Fibroblast of mammary gland (primary cell): ENCODE measurements at places on chromosomes 16 and 17.

GRCh38 chr16:2960183-2961010 lies 3.7 kb upstream of the KREMEN2 start:
- DNase-seq, result no peak

DNA sequence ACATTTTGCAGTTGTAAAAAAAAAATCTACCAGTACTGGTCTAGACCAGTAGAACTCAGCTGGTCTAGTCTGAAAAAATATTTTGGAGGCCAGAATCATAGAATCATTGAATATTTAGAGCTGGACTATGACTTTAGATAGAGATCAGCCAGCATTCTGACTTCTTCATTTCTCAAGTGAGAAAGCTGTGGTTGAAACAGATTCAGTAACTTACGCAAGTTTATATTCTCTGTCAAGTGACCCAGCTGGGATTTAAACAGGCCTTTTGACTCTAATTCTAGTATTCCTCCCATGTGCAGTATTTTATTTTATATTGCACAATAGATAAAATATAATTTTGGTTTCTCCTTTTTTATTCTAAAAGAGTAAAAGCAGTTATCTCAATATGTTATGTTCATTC lies 4.9 kb downstream of the TNRC6A start:
- DNase-seq, result peak; percentile 46

DNA sequence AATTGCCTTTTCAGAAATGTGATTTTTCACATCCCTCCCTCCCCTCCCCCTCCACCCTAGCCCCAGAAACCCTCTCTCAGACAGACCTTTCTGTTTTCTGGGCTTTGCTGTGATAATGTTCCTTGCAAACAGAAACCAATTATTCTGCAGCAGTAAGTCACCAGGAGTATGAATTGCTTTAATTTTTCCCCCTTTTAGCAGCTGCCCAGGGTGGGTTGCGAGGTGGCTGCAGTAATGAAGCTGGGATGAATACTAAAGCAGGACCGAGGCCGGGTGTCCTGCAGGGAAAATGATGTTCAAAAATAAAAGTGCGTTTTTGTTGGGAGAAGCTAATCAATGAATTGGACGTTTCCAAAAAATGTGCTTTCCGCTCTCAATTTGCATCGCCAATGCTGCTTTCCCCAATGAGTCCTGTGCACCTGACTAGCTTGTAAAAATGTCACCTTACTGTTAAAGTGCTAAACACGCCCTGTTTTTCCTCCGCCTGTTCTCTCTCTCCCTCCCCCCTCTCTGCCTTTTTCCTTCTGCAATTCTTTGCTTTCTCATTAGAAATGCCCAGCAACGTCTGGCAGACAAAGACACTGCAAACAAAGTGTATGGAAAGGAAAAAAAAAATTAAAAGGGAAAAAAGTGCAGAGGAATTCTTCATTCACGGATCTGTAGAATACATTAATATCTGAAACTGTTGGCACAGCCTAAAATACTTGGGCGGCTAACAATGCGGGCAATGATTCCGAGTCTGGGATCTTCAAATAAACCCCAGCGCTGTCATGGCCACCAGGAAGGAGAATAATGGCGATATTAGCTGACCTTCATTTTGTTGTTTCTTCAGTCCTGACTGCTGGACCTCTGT lies 244.1 kb downstream of the STX8 start:
- no peak for DNase-seq

DNA sequence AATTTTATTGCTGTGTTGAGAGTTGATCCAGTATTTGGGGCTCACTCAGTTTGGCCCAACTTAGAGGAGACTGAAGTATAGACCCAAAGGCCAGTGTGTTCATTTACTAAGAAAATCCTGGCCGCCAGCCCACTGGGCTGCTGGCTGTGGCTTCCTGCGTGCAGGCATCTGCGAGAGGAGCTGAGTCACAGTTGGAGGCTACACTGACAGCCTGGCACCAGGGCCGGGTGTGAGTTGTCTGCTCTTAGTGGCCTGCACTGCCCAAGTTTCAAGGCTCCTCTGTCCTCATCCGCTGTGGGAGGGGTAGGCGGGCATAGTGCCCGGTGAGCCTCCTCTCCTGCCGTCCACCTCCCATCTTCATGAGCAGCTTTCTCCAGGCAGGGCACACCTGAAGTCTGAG lies 54.2 kb downstream of the PLD6 start:
- DNase-seq, result peak; percentile 96

GRCh38 chr16:19354371-19354770 lies 63.3 kb upstream of the TMC5 start:
- DNase-seq, result no peak

- DNase-seq, result no peak
Observed at GRCh38 chr16:29858149-29858849, 4.7 kb downstream of the CDIPT start.

DNA sequence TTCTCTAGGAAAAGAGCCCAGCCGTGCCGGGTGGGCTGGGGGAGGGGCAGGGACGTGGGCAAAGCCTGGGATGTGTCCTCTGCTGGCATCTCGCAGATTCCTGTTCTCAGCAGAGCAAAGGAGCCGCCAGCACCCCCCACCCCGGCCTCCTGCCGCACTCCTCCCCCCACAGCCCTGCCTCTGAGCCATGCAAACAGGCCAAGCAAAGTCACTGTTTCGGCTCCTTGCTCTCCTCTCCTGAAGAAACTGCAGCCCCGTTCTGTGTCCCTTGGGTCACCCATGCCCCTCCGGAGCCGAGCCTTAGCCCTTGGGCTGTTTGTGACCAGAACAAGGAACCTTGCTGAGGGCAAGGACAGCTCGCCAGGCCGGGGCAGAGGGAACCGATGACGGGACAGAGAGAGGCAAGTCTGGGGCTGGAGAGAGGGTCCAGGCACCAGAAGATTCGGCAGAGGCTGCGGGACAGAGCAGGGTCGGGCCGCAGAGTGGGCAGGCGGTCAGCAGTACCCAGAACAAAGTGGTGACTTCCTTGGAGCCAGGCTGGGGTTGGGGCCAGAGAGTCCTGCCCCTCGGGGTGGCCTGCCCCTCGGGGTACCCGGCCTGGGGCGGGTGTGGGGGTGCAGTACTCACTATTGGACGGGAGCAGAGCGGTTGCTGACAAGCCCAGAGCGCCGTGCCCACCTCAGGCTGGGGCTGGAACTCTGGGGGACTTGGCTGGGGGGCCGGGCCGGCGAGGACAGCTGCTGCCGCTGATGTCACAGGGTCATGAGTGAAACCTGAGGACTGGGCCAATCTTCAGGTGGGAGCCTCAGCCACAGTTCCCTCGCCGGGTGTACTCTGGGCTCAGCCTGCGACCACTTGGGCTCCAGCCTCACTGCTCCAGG lies 9.2 kb upstream of the PRR29 start:
- no peak for DNase-seq

- DNase-seq, result no peak
Observed at GRCh38 chr16:21659124-21659523, 4.6 kb upstream of the OTOA start.

GRCh38 chr17:33377837-33378595 lies 84.9 kb upstream of the ASIC2 start:
- no peak for DNase-seq

DNA sequence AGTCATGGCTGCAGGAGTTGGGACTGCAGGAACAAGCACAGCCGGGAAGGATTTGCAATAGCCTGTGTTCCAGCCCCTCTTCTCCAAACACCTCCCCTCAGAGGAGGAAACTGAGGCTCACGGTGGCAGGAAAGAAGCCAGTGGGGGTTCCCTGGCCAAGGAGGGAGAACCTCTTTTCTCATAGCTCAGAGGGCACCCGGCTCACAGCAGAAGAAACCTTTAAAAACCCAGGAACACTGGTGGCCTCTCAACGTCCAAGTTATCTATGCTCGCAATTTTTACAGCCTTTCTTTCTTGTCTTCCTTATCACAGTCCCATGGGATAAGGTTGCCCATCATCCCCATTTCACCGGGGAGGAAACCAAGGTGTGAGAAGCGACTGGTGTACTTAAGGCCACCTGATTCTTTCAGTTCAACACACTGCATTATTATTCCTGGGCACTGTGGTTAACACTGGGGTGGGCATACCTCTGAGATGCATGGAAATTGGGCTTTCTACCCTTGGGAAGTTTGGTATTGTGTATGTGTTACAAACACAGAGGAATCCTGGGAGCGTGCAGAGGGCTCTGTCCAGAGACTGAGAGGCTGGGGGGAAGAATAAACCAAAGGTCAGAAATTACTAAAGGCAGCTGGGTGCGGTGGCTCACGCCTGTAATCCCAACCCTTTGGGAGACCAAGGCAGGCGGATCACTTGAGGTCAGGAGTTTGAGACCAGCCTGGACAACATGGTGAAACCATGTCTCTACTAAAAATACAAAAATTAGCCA lies 791 bp upstream of the ZNF629 start:
- DNase-seq, result no peak

DNA sequence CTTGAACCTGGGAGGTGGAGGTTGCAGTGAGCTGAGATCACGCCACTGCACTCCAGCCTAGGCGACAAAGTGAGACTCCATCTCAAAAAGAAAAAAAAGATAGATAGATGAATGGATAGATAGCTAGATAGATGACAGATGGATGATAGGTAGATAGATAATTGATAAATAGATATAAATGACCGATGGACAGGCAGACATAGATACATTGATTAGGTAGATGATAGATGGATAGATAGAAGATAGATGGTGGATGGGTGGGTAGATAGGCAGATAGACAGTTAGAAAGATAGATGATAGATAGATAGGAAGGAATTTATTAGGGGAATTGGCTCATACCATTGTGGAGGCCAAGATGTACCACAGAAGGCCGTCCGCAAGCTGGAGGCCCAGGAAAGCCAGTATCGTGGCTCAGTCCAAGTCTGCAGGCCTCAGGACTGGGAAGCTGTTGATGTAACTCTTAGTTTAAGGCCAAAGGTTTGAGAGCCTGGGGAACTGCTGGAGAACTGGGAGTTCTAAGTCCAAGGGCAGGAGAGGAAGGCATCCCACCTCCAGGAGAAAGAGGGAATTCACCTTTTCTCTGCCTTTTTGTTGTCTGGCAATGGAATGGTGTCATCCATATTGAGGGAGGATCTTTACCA lies 156.1 kb downstream of the SEC14L1 start:
- no peak for DNase-seq

GRCh38 chr16:3321816-3322215 lies 16.5 kb downstream of the ZNF75A start:
- DNase-seq, result no peak

- DNase-seq, result no peak
Observed at GRCh38 chr17:69486779-69487637, 72.5 kb downstream of the MAP2K6 start.

DNA sequence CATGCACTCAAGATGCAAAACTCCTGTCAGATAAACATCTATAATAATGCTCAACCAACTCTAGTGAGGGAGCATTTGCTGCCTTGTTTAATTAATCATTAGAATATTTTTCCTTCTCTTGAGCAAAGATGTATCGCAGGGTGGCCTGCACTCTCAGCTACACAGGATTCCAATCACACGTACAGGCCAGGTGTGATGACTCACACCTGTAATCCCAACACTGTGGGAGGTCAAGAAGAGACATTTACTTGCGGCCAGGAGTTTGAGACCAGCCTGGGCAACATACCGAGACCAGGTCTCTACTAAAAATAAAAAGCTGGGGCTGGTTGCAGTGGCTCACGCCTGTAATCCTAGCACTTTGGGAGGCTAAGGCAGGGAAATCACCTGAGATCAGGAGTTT lies 49.1 kb downstream of the ARHGAP17 start:
- DNase-seq, result no peak
